T-helper 22 cell (primary cell): ENCODE measurements at places on chromosomes 4 and X.

- DNase-seq, result no peak
These were observed 476.2 kb downstream of the RAB28 start for GRCh38 chr4:13007802-13008470.

GRCh38 chr4:188002751-188003150 lies 7.2 kb downstream of the ZFP42 start:
- DNase-seq, result no peak

DNA sequence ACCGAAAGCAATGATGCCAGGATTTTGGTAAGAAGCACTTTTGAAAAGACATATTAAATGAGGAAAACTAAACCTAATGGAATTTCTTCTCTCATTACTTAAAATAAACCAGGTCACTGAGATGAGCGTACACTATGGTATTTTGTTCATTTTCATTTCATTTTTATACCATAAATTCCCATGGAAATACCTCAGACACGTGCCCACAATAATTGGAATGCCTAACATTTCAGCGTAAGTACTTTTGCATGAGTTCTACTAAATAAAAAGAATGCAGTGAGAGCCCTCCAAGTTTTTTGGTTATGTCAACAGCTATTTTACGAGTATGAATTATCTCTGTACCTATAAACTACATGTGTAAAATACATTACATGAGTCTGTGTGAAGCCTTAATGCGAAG lies 3.2 kb downstream of the CAMK2D start:
- DNase-seq, result no peak

GRCh38 chr4:68895561-68896198 lies 55.9 kb downstream of the UGT2A3 start:
- no peak for DNase-seq

- no peak for DNase-seq
These were observed 239.3 kb downstream of the C4orf33 start for GRCh38 chr4:129335276-129335675.

- DNase-seq, result no peak
These were observed 599.5 kb upstream of the ZFP42 start for GRCh38 chr4:187396106-187396505.

DNA sequence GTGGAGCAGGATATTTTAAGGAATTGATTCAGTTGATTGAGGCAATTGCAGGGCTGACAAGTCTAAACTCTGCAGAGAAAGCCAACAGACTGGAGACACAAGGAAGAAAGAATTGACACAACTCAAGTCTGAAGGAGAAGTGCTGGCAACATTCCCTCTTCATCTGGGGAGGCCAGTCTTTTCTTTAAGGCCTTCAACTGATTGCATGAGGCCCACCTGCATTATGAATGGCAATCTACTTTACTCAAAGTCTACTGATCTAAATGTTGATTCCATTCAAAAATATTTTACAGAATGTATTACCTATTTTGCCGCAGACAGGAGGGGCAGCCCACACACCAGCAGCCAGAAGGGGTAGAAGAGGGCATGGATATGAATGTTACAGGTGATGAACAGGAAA lies 425.2 kb downstream of the PCDH10 start:
- no peak for DNase-seq

DNA sequence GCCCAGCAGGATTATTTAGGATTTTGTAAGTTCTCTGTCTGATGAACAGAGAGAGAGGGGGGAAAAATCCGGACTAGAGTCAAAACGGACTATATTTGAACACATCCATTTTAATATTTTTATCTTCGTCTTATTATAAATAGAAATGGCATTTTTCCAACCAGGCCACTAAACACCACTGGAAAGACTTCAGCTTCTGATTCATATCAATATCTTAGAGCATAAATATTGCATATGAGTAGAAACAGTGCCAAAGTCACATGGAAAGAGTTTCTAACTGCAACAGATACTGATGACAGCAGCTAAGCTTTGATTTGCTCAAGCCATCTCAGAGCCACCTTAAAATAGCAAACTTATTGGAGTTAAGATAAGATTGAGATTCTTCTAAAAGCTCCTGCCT lies 456 bp downstream of the PPARGC1A start:
- DNase-seq, result no peak

GRCh38 chrX:100798484-100799214 lies 21.5 kb upstream of the CSTF2 start:
- DNase-seq, result no peak

- no peak for DNase-seq
These were observed 247.3 kb downstream of the PARM1 start for GRCh38 chr4:75180217-75180616.

DNA sequence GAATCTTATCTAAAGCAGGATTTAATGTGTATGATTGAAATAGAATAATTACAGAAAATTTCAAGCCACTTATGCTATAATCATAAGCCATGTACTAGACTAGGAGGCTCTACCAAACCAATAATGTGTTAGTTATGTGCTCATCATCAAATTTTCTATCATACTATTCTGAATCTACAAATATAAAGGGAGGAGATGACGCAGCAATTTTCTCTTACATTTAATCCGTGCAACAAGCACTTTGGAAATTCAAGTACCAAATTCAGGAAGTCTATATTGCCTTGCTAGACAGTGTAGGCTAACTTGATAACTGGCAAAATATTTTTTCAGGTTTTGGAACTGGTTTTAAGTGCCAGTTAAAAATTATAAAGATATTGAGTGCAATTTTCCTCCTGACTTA lies 283.5 kb downstream of the C4orf33 start:
- no peak for DNase-seq

DNA sequence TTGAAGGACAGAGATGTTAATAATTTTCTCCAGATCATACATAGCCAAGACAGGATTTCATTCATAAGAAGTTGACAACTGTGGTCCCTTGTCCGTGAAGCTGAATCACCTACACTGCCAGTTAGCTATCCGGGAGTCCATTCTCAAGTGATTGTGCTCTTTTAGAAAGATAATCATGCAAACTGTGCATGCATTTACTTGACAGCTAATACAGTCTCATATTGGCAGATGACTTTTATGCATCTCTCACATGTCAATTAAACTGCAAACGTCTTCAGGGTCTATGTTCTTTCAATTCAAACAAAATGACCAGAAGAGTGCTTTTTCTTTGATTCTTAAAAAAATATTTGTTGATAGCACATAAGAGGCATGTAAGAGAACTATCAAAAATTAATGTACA lies 1572.9 kb downstream of the C4orf33 start:
- no peak for DNase-seq

- no peak for DNase-seq
These were observed 13.4 kb upstream of the CHIC2 start for GRCh38 chr4:54077812-54078211.

DNA sequence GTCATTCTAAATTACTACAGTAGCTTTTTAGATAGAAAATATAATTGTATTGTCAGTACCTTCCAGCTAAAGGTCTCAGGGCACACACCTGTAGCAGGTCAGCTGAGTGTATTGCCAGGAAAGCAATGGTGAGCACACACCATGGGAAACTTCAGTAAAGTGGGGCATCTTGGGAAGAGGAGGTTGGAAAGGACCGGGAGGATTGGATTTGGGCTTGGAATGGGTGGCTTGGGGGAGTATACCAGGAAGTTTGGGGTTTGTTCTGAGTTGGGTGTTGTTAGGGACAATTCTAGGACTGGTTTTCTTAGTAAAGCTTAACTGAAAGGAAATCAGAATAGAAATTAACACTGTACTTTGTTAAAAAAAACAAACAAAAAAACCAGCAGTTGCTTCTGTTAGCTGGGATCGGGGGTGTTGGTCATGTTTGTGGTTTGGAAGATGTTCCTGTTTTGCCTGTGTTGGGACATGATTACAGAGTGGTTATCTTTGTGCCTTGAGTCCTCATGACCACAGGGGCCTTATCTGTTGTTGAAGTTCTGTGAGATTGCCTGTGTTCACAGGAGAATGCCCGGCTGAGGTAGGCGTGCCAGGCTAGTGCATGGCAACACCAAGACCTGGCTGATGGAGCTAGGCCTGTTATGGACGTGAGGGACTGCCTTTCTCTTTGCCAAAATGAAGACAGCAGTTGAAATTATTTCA lies 35.1 kb downstream of the PRIMPOL start:
- DNase-seq, result no peak

GRCh38 chr4:160831165-160831922 lies 1332.5 kb downstream of the FSTL5 start:
- no peak for DNase-seq

GRCh38 chrX:70262952-70263567 lies 3.1 kb upstream of the P2RY4 start:
- no peak for DNase-seq

DNA sequence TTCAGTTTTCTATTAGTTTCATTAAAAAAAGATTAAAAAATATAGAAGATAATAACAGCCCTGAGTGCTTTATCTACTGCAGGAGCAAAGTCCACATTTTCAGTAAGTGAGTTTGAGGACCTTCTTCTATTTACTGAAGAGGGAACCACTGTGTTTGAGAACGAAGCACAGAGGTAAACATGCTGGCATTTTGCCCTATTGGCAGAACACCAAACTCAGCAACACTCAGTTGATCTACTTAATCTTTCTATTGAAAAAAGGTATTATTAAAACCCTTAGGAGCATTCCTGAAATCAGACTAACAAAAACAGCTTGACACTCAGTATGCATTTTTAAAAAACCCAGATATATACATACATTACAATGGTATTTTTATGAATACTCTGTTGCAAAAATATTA lies 1496.7 kb downstream of the TECRL start:
- no peak for DNase-seq
